Inflammatory macrophage treated with lipopolysaccharide for 4 hours (primary cell): ENCODE measurements at places on chromosomes 16 and 17.

DNA sequence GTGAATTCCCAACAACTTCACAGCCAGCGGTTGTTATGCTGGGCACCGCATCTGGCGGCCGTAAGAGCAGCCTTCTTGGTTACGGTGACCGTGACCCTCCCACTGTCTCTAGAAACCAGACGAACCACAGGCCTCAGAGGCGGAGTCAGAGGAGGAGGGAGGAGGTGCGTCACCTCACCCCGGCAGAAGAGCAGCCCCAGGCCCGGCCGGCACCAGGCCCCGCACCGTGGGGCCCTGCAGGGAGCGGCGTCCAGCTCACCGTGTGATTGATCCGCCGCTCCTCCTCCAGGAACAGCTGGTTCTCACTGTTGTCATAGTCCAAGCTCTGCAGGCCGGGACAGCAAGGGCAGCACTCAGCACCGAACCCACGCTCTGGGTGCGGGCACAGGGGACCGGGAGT is 13.7 kb downstream of the CLCN7 start:
- DNase-seq: no peak

- no peak for DNase-seq
Measured at GRCh38 chr17:81583589-81584342, 31.6 kb upstream of the FAAP100 start.

DNA sequence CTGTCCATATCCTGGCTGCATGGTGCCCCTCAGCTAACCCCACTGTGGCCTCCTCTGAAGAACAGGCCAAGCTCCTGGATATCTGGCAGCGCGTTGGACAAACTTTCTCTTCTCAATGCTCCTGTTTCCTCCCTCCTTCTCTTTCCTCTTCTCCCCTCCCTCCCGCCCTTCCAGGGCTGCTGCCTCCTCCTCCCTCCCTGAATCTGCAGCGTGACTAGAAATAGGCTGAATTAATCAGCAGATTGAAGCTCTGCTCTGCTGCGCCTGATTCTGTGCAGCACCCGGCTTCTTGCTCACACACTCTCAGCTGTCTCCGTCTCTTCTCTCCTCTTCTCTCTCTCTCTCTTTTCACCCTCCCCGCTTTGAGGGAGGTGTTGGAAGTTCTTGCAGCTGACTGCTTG is 19.8 kb downstream of the TMEM94 start:
- no peak for DNase-seq

GRCh38 chr16:13118091-13118490 is 216.7 kb downstream of the SHISA9 start:
- DNase-seq: no peak

DNA sequence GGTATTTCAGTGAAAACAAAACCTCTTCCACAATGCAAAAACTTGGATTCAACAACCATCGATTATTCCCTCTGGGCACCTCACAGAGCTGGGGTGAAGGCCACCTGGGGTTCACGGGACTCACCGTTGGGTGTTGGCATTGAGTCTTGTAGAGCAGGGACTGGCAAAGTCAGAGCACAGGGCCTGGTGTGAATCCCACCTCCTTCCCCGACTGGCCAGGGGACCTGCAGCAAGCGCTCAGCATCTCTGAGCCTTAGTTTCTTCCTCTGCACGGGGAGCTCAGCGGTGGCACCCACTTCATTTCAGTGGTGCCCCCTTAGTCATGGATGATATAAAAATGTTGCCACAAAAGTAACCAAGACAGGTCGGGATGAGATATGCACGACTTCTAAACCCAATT is 100.4 kb downstream of the METRNL start:
- no peak for DNase-seq

- DNase-seq: no peak
Measured at GRCh38 chr17:38733982-38734973, 4.1 kb downstream of the CISD3 start.

GRCh38 chr17:796609-797008 is 14.5 kb downstream of the MRM3 start:
- no peak for DNase-seq
